Cardiac muscle cell (in vitro differentiated cells and primary cell): ENCODE measurements at places on chromosomes 4 and X. TPM values are rescaled to one million over a fixed set of nuclear protein-coding genes. Genes with fewer than 3 reads are reported as not detected.

DNA sequence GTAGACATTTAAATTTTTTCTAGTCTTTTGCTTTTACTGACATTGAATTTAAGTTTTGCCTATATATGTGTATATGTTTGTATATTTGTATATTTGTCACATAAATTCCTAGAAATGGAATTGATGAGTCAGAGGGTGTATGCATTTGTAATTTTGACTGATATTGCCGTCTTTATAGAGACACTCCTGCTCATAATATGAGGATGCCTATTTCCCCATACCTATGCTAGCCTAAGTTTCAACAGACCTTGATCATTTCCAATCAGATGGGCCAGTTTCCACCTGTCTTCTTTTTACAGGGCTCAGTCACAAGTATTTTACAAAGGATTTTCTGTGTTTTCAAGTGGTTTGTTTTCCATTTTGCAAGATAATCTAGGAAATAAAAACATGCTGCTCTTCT lies 10.8 kb downstream of the PDLIM5 start:
- DNase-seq = no peak

DNA sequence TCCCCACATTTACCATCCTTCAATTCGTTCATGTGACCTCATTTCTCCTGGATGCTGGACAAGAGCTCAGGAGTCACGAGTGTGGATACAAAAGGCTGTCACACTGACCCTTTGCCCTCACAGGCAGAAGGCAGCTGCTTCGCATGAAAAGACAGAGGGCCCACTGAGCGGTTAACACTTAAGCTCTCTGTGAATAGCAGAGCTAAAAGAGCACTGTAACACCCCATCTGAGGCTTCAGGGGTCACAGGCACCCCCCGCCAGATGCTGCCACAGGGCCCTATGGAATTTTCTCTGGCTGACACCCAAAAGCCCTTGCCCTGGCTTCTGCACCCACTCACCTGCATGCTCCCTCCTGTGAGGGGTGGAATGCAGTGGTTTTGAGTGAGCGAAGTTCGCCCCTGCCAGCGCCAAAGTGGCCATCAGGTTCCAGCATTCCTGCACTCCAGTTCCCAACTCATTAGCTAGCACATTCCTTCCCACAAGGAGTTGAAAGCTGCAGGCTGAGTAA lies 360.9 kb downstream of the PPP3CA start:
- DNase-seq = peak; percentile 51

GRCh38 chr4:2932321-2932950 lies 30.8 kb downstream of the NOP14 start:
- no peak for DNase-seq

The DOCK11 gene
- total RNA-seq = 11.0 and 11.2 TPM in 2 replicates

The RIPPLY1 gene
- 0.21 TPM in 1 of 2 replicates, not detected in the other for total RNA-seq

The SHROOM3 gene
- 43.4 and 47.7 TPM in 2 replicates for total RNA-seq
